ENCODE measurements at places on chromosomes 12 and 14.

DNA sequence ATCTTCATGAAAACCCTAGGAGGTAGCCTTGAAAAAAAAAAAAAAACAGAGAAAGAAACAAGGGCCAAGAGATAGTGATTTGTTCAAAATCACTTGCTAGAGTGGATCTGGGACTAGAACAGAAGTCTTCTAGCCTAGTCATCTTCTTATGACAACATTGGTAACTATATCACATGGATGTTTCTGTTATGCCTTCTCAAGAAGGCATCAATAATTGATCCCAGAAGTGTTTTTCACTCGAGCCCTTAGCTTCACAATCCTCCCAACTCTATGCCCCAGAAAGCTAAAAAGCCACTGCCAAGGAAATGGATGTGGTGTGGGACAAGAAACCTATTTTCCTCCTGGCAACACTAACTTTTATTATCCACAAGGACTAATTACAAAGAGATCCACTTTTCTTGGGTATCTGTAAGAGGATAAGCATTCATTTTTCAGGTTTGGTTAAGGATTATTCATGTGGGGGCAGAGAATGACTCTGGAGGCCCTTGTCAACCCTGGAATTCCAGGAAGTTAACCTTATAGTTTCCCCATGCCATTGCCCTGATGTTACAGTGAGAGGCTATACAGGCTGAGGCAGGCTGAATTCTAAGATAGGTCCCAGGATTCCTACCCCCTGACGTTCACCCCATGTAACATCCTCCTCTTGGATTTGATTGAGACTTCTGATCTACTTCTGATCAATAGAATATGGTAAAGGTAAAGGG, 67.7 kb upstream of the CPM start:
- DNase-seq: no peak

GRCh38 chr12:33156042-33156441, 259.5 kb upstream of the PKP2 start:
- no peak for DNase-seq

- no peak for DNase-seq
Observed at GRCh38 chr12:32569259-32569658, 109.8 kb upstream of the DNM1L start.

- DNase-seq: no peak
Observed at GRCh38 chr12:118846416-118846815, 134.9 kb upstream of the SRRM4 start.

DNA sequence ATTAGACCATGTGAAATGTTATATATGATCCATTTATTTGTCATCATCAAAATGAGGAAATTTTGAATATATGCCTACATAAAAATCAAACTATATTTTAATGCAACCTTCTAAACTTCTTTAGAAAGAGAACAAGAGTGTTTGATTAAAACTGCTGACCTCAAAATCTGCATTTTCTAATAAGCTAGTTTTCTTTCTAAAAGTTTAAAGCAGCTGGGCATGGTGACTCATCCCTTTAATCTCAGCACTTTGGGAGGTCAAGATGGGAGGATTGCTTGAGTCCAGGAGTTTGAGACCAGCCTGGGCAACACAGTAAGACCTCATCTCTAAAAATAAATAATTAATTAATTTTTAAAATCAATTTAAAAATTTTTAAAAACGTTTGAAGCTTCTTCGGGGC, 36.2 kb downstream of the GNPTAB start:
- no peak for DNase-seq

- DNase-seq: no peak
Observed at GRCh38 chr12:121773011-121773777, 20.3 kb downstream of the RHOF start.

DNA sequence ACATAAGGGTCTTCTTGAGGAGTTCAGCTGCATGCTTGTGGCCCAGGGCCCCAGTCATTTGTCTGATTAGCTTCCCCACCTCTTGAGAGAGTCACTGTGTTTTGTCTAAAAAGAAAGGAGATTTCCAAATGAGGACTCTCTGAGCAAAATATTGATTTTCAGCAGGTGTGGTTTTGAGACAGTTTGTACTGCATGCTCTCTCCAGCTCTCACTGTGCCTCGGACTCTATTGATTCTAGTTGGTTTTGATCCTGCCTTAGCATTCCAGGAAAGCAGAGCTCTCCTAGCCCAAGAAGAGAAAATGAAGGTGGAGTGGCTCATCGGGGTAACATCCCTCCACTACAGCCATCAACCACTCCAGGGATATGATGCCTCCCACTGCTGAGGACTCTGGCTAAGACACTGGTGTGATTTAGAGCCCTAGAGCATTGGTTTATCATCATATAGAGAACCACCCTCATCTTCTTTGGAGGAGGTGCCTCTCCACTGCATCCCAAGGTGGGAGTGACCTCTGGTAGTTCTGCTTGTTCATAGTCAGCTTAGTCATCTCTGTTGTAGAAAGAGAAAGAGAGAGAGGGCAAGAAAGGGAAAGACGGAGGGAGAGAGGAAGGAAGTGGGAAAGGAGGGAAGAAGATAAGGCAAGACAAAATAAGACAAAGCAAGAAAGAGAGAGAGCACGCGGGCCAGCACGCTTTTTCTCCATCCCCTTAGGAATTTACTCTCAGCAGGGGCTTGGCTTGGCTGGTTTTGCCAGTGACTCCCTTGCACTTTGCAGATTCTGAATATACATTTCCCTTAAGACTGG, 365.6 kb downstream of the DPF3 start:
- no peak for DNase-seq

DNA sequence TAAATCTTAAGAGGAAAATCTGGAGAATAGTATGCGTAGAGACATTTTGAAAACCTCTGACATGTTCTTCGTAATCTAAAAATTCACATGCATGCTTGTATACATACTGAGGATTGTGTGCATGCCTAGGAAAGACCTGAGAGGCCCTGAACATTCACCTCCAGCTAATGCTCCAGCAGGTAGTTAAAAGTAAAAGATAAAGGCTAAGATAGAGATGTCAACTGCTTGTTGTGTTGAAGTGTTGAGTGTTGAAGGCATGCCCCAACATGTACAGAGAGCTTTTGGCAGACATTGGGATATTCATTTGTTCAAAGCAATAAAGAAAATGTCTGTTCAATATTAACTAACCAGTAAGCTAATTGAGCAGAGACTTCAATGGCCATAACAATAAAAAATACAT, 118.6 kb upstream of the SYT1 start:
- no peak for DNase-seq

GRCh38 chr14:48107646-48108045, 432.2 kb upstream of the MDGA2 start:
- no peak for DNase-seq

- DNase-seq: no peak
Observed at GRCh38 chr14:90412058-90412457, 15.2 kb downstream of the CALM1 start.

DNA sequence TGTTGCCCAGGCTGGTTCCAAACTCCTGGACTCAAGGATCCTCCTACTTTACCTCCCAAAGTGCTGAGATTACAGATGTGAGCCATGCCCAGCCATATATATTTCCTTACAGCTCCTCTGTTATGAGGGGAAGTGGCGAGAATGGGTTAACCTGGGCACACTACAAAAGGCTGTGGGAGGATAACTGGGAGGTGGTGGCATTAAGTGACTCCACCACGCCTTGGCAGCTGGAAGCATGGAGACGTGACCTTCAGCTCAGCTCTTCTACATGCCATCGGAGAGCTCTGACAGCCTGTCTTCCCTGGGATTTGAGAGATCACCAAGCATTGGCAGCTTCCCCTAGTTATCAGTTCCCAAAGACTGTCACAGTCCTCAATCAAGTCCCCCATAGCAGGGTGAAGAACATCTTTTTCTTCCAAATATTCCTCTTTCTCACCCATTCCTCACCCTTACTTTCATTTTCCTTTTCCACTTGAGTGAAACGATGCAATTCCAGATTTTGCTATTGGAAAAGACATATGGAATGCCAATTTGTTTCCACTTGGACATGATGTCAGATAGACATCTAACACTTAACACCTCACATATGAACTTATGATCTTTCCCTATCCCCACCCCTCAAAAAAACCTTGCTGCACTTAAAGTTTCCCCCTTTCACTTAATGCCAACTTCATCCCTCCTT, 48.5 kb downstream of the PHLDA1 start:
- no peak for DNase-seq

- DNase-seq: no peak
Observed at GRCh38 chr12:63919756-63920155, 75.3 kb downstream of the SRGAP1 start.

GRCh38 chr14:93972618-93973205, 3.7 kb downstream of the ASB2 start:
- no peak for DNase-seq

- DNase-seq: peak; percentile 62
Observed at GRCh38 chr14:49586673-49587460, 687 bp upstream of the RPS29 start.

DNA sequence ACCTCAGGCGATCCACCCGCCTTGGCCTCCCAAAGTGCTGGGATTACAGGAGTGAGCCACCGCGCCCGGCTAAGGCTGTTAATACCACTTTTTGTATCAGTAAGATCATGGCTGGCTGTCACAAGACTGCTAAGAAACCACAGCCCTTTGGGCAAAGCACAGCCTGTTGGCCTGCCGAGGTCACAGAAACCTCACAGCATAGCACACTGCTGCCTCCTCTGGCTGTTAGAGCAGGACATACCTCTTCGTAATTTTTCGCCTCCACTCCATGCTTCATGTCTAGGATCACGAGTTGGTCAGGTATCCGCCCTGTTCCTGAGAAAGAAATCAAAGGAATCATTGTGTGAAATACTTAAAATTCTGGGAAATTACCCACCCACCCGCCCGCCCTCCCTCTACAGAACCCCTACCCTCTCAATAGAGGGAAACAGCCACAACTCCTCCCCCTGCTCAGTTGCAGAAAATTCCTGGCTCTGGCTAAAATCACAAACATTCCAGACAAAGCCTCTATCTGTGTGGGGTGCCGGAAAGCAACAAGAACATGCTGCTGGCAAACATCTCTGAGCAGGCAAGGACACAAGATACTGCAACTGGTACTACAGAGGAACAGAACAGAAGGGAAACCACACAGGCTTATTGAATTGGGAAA, 20.7 kb upstream of the NEK9 start:
- DNase-seq: peak; percentile 77

DNA sequence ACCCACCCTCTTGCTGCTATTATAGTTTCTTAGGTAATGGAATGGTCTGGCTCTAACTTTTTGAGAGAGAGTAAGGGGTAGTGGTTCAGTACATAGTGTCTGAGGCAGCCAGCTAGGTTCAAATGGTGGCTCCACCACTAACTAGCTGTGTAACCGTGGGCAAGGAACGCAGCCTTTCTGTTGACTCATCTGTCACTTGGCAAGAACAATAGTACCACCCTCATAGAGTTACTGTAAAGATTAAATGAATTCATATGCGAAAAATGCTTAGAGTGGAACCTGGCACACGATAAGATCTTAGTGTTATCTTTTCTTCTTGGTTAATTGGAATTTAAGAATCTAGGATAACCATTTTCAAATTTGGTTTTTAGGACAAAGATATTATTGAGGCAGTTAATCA, 14.0 kb downstream of the CCDC62 start:
- DNase-seq: peak; percentile 20

- DNase-seq: no peak
Observed at GRCh38 chr14:75090353-75090752, 20.9 kb downstream of the ZC2HC1C start.

DNA sequence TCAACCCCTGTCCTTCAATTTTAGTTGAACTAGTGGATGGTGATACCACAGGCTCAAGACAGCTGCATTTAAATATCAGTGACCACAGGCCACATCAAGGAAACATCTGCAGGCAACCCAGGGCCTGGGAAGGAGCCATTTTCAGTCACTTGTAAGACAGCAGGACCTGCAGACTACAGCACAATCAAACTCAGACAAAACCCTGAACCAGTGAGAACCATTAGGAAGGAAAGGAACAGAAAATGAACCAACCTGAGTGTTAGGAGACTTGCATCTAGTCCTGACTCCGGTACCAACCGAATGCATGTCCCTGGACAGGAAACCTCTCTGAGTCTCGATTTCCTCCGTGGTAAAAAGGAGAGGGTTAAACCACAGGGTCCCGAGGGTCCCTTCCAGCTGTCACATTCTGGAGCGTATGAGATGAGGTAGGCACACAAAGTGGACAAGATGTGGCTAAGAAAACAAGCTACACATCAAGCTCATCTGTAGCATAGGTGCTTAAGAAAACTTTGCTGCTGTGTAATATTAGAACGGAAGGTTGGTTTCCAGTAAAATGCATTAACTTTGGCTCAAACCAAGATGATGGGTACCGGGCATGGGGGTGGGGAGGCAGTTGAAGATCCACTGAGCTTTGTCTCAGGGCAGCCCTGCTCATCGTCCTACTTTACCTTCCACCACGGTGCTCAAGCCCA, 1.6 kb upstream of the CDKN1B start:
- DNase-seq: no peak

GRCh38 chr12:95339086-95339788, 121.6 kb downstream of the VEZT start:
- DNase-seq: no peak

DNA sequence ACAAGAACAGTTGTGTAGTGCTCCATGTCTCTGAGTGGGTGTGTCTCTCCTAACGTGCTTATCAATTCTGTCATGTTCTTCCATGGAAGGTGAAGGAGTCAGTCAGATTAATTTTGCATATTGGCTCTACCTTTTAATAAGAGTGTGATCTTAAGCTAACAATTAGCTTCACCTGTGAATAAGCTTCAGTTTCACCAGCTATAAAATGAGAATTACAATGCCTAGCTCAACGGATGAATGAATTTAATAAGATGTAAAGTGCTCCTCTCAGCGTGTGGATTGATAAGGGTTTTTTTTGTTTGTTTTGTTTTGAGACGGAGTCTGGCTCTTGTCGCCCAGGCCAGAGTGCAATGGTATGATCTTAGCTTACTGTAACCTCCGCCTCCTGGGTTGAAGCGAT, 32.7 kb downstream of the CCDC175 start:
- no peak for DNase-seq

DNA sequence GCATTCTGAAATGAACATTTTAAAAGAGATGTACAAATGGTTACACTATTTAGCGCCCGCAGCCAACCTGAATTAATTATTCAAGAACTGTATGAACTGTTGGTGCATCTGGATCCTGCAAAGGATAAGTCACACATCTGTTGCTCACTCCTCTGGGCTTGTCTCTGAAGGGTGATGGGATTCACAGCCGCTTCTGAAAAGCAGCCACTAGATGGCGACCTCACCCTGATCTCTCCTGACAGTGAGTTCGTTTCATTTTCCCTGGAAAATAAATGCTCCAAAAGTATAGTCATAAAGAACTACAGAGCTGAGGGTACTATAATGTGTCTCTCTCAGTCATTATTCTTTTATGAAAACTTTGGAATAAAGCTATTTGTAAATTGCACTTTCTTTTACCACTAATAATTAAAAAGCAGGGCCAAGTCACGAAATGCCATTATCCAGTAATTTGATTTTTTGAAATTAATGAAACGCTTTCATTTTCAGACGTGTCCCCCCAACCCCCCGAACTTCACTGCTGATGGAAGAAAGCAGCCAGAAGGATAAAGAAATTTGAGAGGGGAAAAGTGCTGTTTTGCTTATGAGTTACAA, 789.6 kb downstream of the NRXN3 start:
- peak; percentile 61 for DNase-seq

DNA sequence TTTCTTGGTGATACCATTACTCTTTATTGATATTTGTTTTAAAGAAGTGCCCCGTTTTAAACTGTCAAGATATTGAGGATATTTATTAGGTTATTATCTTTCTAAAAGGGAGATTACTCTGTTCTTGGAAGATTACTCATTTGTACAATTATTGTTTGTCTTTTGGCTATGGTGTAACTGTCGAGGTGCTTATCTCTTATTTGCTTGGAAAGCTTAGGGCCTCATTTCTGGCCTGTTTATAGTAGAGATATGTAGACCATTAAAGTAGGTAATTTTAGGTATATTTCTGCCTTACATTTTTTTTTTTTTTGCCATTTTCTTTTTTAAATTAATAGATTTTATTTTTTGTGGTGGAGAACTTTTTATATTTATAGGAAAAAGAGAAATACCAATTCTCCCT, 74.2 kb downstream of the KTN1 start:
- DNase-seq: no peak

All from fibroblast of the conjunctiva (primary cell).